ENCODE measurements at places on chromosomes 1 and 21. TPM values are rescaled to one million over a fixed set of nuclear protein-coding genes. Genes with fewer than 3 reads are reported as not detected.

Gene MATN1
- total RNA-seq: 0.93 TPM

Gene C1orf210
- not detected for total RNA-seq

Gene PRELP
- not detected for total RNA-seq

Gene LIN28A
- not detected for total RNA-seq

Gene AADACL4
- total RNA-seq: not detected

Gene FUBP1
- total RNA-seq: 249 TPM

Gene CYYR1
- total RNA-seq: not detected

Gene RGS7
- not detected for total RNA-seq

Gene GNG4
- not detected for total RNA-seq

Gene AMY1C
- not detected for total RNA-seq

Gene ZNF683
- total RNA-seq: 9.6 TPM

Gene PADI4
- 1.4 TPM for total RNA-seq

Gene OLFML3
- 0.16 TPM for total RNA-seq

Gene BTBD8
- total RNA-seq: 5.7 TPM

Gene ADAMTSL4
- total RNA-seq: 2.9 TPM

Gene PTPN7
- total RNA-seq: 241 TPM
